CD4-positive, alpha-beta T cell treated with Interleukin-17A for 1 hour (primary cell): ENCODE measurements at places on chromosomes 2 and 18.

DNA sequence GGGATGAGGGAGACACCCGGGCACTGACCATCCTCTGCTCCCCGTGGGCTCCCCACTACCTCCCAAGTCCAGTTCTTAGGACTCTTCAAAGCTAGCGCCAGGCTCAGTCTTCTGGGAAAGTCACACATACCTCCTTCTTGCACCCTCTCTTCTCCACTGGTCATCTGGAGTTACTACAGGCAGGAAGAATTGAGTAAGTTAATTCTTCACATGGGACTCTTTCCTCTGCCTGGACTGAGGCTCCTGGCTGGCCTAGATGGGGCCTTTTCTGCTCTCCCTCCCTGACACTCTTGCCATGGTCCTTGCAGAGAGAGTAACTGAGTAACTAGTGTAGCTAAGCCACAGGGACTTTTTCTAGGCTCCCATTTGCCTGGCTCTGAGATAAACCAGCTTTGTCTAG lies 96.5 kb upstream of the CELF4 start:
- no peak for DNase-seq

- no peak for DNase-seq
These were observed 376.5 kb downstream of the ALK start for GRCh38 chr2:29544917-29545316.

DNA sequence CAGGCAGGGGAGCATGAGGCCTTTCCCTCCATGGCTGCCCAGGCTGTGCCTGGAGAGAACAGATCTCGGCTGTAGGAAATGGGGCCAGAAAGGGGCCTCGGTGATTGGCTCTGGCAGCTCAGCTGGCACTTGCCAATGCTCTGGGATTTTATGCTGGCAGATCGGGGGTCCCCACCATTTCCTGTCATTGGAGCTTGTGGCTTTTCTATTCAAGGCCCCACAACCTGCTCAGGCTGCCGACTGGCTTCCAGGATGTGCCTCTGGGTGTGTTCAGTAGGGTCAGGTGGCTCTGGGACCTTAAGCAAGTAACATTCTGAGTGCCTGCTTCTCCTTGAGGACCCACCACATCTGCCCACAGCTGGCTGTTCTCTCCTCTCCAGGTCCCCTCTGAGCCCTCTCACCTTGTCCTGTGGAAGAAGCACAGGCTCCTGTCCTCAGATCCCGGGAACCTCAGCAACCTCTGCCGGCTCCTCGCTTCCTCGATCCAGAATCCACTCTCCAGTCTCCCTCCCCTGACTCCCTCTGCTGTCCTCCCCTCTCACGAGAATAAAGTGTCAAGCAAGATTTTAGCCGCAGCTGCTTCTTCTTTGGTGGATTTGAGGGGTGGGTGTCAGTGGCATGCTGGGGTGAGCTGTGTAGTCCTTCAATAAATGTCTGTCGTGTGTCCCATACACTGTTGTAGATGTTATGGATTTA lies 4.2 kb downstream of the GNLY start:
- no peak for DNase-seq

- no peak for DNase-seq
These were observed 304.4 kb upstream of the HS6ST1 start for GRCh38 chr2:128622955-128623620.

DNA sequence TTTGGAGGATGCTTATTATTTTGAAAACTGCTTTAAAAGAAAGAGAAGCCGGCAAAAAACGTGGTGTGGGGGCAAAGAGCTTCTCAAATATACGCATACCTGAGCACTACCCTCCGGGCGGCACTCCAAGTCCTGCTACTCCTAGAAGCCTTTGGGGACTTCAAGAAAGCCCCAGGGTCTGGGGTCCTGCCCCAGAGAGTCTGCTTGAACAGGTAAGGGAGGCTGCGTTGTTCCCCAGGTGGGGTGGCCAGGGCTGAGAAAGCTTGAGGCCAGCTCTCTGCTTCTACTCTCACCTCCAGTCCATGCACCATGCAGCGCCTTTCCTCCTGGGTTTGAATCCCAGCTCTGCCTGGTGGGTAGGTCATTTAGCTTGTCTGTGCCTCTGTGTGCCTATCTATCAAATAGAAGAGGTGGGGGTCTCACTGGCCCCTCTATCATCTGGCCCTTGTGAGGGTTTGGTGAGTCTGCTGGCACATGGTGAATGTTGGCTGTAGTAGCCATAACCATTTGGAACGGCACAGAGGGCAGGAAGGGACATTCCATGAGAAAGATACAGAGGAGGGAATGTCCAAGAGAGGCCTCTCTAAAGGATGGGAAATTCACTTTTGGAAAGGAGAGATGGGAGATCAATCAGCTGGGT lies 19.5 kb downstream of the MALL start:
- DNase-seq: no peak

GRCh38 chr2:9206991-9207640 lies 504 bp downstream of the ASAP2 start:
- DNase-seq: no peak

GRCh38 chr18:54712306-54712705 lies 116.0 kb upstream of the RAB27B start:
- no peak for DNase-seq

GRCh38 chr18:46433121-46433826 lies 223.7 kb downstream of the LOXHD1 start:
- no peak for DNase-seq

GRCh38 chr2:142082368-142082767 lies 48.4 kb downstream of the LRP1B start:
- no peak for DNase-seq

DNA sequence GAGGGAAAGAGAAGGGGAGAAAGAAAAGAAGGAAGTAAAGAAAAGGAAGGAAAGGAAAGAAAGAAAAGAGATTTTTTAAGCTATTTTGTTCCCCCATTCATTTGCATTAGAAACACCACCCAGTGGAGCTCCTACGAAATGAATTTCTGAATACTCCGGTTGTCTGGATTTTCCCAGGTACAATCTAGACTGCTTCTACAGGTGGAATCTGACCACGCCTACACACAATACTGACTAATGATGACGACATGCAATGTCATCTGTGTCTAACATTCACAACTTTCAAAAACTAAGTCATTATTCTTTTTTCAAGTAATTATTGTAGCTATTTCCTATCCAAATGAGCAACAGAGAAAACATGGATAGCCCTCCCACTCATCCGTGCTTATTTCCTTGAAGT lies 121.7 kb downstream of the ZNF516 start:
- no peak for DNase-seq
